ENCODE measurements at places on chromosomes 13 and 19.

GRCh38 chr13:102310691-102311418 is 91.0 kb downstream of the FGF14 start:
- no peak for DNase-seq

- DNase-seq = no peak
These were observed 4.0 kb upstream of the ZNF222 start for GRCh38 chr19:44021221-44021620.

GRCh38 chr13:114047358-114047881 is 73.5 kb upstream of the C13orf46 start:
- DNase-seq = no peak

DNA sequence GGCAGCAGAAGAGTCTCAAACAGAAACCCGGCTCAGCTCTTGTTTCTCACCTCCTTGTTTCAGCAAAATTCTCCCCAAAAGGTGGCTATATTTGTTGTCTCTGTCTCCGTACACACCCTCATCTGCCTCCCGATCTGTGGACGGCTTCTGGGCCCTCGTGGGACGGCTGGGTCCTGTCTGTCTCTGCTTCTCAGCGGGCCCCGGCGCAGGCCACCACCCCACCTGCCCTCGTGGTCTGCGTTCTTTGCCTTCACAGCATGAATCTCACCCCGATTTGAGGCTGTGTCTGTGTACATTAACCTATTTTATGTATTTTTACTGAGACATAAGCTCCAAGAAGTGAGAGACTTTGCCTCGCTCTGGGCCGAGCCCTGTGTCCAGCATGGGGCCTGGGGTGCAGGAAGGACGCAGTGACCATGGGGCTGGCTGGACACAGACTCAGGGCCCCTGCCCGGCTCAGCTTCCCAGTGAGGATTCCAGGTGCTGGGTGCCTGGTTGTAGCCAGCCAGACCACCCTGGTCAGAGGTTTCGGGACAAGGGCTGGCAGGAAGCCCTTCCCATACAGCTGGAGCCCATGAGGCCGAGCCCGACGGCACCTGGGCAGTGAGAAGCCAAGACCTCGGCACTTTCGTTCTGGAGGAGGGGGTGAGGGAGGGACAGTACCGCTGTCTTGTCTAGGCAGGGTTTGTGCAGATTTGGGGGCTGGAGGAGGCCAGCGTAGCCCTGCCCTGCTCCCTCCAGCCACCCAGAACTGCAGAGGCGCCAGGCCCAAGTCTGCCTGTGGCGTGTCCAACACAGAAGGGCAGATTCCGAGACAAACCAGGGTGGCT is 78.5 kb upstream of the MCF2L start:
- no peak for DNase-seq

GRCh38 chr13:108677806-108678205 is 48.4 kb downstream of the MYO16 start:
- no peak for DNase-seq

DNA sequence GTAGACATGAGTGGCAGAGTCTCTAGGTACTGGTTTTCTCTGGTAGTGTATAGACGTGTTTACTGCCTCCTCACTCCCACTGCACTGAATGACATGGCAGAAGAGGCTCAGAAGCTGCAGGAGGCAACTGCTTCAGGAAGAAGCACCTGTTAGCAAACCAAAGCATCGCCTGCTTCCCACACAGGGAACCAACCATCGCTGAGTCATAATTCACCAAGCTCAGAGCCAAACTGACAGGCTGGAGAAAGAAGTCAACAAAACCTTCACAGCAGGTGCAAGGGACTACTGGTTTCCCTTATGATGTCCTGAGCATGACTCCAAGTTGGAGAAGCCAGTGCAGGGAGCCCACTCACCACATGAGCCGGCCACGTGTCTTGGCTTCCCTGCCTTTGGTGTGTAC is 69.8 kb downstream of the KCTD12 start:
- DNase-seq = no peak

DNA sequence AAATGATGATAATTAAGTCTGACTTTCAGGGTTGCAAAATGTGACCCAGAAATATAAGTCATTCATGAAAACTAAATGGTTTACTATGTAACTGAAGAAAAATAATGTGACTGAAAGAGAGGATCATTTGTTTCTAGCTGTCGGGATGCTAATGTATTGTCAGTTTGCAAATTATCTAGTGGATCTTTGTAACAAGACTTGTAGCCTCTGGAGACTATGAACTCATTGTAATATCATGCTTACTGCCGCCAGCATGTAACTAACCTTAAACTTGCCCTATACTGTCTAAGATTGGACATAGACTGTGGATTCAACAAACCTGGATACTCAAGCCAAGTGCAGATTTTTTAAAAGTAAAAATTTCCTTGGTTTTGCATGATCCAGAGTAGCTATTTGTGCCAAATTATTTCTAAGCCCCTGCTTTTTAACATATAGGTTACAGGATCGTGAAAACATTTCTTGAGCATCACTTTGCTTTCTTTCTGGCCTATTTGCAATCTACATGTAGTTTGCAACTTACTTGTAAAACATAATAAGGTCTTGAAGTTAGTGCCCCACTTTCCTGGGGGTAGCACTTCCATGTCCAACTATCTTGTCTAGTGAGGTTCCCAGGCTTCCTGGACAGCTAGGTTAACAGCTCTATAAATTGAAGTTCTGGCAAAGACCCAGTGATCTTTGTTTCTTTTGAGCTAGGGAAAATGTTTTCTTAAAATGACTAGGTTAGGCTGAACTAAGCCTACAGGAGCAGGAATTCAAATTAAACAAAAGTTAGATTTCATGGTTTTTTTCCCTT is 3.3 kb upstream of the POSTN start:
- DNase-seq = no peak

- DNase-seq = no peak
These were observed 53.1 kb downstream of the ATP7B start for GRCh38 chr13:51958217-51958547.

DNA sequence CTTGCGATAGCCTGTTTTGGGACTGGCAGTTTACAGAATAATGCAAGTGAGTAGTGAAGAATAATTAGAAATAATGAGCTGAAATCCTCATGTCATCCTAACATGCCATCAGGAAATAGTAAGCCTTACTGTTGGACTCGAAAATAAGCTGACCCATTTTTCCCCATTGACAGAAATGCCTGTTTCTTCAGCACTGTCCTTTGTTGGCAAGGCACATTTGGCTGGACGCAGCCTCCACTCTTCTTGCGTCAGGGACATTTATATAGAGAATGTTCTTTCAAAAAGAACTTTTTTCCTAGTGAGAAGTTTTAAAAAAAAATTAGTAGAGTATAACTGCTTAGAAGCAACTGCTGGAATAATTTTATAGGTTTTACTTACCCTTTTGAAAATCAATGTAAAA is 47.1 kb downstream of the ARHGAP35 start:
- no peak for DNase-seq

DNA sequence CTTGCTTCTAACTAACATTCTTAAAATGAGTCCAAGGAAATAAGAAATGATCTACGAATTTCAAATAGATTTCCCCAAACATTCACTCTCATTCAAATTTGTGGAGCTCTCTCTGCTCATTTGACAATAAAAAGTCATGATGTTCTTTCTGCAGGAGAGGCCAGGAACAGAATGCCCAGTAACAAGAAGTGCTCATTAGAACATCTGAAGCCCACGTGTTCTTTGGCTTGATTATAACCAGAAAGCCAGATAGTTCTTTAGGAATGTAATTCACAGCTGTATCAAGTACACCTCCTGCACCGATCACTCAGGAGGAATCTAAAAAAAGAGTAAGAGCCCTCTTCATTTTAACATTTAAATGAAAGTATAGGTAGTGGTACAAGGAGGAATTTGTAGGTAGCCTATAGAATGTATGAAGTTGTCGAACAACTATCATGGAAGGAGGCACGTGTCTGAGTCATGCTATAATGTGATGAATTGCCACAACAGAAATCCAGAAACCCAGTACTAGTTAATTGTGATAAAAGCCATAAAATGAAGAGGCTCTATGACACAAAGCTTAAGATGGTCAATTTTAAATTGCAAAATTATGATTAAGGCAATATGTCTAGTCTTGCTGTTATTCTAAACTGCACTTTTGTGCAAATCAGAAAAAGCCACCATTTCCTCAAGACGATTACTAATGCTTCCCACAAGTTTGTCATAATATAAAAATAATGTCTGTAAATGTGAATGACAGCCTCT is 12.8 kb downstream of the MEDAG start:
- no peak for DNase-seq

DNA sequence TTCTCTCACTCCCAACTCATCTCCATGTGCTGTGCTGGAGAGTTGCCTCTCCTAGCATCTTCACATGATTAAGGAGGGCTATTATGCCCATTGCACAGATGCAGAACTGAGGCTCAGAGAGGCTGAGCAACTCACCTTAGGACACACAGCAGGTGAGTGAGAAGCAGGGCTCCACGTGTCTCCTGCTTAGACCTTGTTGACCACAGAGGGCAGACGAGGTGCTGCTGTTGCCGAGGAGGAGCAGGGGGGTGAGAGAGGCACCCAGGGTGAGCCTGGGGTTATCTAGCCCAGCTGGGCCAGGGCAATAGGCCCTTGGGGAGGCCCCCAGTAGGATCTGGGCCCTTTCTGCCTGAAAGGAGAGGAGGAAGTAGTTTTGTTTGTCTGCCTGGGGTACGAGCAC is 2.4 kb upstream of the HSH2D start:
- DNase-seq = no peak

- no peak for DNase-seq
These were observed 8.6 kb downstream of the RPS9 start for GRCh38 chr19:54209058-54209810.

- DNase-seq = no peak
These were observed 3.2 kb upstream of the PLPP2 start for GRCh38 chr19:294341-294945.

DNA sequence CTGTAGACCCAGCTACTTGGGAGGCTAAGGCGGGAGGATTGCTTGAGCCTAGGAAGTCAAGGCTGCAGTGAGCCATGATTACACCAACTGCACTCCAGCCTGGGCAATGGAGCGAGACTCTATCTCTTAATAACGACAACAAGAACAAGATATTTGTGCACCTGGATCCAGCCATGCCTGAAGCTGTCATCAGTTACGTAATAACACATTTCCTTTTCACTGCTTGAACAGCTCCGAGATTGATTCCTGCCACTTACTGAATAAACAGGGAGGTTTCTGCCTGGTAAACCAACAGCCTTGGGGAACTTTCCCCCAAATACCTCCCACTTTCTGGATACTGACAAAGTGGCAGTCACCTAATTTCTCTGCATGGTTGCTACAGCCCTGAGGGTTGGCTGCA is 5.4 kb downstream of the KANK2 start:
- no peak for DNase-seq

- DNase-seq = no peak
These were observed 25.9 kb downstream of the ZFR2 start for GRCh38 chr19:3842948-3843347.

- DNase-seq = no peak
These were observed 19.6 kb downstream of the MPND start for GRCh38 chr19:4362831-4363545.

GRCh38 chr13:72163678-72164077 is 296.7 kb upstream of the DACH1 start:
- no peak for DNase-seq

- DNase-seq = no peak
These were observed 3.2 kb downstream of the STX10 start for GRCh38 chr19:13146763-13147563.

DNA sequence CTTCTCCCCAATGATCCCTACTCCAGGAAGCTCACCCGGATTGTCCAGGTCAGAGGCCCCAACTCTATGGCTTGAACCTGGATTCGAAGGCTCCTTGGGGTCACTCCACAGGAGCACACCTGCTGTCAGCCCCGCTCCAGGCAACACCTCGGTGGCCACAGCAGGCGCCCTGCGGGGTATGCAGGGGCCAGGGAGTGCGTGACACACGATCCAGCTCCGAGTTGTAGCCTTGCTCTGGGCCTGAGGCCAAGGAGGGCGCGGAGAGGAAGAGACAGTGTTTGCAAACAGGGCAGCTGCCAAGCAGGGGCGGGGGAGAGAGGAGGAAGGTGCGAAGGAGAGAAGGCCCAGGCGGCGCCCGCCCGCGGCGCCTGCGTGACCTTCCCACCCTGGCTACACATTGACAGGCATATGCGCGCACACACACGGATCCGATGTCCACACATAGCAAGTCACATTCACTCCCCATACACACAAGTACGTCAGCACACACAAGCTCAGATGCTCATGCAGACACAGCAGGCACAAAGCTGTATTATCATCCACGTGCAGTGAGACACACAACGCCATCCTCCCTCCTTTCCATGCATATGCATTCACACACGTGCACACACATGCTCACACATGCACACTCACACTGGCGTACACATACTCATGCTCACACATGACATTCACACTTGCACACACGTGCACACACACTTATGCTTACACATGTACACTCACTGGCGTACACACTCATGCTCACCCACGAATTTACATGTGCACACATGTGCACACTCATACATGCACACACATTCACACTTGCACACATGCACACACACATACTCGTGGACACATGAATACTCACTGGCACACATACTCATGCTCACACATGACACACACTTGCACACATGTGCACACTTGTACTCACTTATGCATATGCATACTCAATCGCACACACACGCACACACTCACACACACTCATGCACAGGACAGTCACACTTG is 10.4 kb downstream of the SBK2 start:
- no peak for DNase-seq

- no peak for DNase-seq
These were observed 3.6 kb downstream of the STAP2 start for GRCh38 chr19:4334929-4335570.

DNA sequence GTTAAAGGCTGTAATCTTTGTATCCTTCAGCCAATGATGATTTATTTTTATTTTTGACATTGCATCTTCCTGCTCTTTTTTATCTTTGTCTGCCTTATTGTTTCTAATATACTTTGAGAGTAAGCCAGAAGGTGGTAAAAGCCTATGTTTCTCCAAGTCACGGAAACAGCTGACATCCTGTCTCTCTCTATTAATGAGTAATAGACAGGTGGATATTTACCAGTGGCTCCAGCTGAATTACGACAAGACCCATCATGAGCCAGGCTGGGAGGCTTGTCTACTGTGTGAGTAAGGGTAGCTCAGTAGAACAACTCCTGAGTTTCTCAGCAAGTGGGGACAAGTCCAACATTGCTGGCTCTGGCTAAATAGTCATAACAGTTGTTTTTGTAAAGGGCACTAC is 166.6 kb downstream of the NDFIP2 start:
- no peak for DNase-seq

- no peak for DNase-seq
These were observed 152.5 kb downstream of the FGF9 start for GRCh38 chr13:21823416-21823815.

DNA sequence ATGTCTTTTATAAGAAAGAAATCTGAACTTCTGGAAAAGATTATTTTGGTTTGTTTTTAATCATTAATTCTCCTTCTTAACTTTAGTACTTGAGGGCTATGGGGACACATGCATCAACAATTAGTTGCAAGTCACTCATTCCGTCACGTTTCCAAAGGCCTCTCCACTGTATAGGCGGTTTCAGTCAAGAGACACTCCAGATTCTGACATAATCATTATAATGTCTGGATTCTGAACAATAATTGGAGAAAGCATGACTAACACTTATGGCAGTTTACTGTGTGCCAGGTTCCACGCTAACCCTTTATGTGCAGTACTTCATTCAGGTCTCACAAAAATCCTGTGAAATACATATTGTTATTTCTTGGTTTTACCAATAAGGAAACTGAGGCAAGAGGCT is 71.9 kb downstream of the TNFRSF19 start:
- DNase-seq = no peak

Data from HS-5 (cell line).